ENCODE measurements at places on chromosomes 7 and 10.

DNA sequence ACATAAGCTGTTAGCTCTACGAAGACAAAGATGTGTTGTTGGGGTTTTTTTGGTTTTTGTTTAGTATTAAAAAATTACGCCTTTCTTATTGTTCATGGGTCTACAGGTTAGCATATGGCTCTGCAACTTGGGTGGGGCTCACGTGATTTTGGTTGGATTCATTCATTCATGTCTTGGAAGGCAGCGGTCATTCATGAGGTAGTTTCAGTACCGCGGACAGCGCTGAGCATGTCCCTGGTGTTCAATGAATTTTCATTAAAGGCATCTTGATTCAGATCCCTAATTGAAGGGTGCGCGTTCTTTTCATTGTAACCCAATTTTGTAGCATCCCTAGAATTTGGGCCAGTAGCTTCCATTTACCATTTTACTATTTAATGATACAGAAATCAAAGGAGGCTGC is 42.9 kb upstream of the TCERG1L start:
- DNase-seq = no peak

DNA sequence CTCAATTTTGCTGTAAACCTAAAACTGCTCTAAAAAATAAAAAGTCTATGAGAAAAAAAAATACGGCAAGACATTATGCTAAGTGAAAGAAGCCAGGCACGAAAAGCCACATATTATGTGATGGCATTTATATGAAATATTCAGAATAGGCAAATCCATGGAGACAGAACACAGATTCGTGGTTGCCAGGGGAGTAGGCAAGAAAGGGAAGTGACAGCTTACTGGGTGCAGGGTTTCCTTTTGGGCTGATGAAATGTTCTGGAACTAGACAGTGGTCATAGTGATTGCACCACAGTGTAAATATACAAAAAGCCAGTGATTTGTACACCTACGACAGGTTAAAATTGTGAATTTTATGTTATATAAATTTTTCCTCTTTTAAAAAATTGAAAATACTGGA is 41.3 kb upstream of the GLI3 start:
- DNase-seq = no peak

DNA sequence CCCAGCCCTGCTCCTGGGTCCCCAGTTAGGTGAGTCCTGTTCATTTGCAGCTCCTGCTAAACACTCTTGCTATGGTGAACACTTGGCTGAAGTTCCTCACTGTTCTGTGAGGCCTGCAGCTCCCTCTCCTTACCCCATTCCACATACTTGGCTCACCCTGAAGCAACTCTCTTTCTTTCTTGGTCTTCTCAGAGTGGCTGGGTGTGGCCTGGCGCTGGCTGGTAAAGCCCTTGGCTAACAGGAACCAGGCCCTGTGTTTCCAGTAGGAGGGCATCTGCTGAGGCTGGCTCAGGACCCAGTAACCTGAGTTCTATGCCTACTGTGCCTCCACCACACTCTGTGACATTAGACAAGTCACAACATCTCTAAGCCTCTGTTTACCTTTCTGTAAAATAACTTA is 53.1 kb upstream of the COL13A1 start:
- no peak for DNase-seq

GRCh38 chr10:80144067-80144695 is 11.7 kb downstream of the PLAC9 start:
- DNase-seq = peak; percentile 19

GRCh38 chr10:23099816-23100215 is 4.4 kb downstream of the MSRB2 start:
- no peak for DNase-seq

DNA sequence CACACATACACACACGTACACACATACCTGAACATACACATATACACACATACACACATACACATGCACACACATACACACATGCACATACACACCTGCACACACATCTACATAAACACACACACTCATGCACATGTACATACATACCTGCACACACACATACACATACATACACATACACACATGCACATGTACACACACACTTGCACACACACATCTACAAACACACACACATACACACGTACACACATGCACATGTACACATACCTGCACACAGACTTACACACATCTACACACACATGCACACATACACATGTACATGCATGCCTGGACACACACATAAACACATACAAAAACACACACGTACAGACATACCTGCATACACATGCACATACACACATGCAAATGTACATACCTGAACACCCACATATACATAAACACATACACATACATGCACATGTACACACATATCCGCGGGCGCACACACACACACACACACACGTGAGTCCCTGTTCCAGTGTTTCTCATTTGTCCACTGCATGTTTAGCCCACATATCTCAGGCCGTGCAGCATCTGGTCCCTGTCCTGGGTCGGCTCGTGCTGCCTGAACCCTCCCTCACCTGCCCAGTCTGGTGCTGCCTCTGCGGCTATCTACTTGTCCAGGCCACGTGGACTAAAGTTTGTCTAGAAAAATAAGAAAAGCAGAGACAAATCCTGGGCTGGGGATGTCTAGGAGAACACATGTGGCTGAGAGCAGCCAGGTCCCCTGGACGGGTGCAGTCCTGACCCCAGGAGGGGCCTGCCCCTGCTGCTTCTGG is 238.7 kb downstream of the TCERG1L start:
- no peak for DNase-seq

GRCh38 chr7:43647339-43647672 is 64.4 kb downstream of the STK17A start:
- no peak for DNase-seq

DNA sequence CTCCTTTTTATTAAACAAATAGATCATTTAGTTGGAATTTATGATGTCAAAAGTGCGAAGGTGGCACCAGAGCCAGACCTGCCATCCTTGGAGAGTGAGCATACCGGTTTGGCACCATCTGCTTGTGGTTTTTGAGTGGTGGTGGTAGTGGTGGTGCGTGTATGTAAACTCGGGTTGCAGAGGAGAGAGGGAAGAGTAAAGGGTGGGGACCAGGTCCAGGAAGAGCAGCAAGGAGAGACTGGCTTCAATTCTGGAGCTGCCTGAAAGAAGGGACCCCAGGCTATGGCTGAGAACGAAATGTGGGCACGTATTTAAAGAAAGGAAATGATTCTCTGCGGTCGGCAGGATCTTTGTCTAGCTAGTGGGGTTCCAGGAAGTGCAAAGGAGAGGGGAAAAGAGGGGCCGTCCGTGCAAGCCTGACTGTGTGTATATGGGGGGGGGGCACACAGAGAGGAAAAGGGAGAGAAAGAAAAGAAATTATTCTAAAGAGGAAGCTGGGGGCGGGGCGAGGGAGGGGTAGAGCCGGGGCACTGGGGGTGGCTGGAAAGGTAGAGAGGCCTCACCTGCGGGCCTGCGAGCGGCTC is 448 bp upstream of the GOLGA7B start:
- DNase-seq = no peak

DNA sequence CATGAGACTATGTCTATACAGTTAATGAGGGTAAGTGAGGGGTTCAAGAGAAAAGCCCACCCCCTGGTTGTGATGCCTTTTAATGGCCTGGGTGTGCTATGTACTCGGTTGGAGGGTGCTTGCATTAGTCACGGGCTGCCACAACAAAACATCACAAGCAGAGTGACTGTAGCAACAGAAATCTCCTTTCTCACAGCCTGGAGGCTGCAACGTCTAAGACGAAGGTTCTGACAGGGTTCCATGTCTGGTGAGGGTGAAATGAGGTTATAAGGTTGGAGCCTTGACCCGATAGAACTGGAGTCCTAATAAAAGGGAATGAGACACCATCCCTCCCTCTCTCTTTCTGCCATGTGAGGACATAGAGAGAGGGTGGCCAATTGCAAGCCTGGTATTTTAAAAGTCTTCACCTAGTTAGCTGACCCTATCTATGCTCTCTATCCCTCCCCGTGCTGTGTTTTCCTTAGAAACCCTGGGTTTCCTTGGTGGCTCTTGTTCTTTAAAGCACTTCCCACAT is 126.0 kb upstream of the GDF10 start:
- no peak for DNase-seq

DNA sequence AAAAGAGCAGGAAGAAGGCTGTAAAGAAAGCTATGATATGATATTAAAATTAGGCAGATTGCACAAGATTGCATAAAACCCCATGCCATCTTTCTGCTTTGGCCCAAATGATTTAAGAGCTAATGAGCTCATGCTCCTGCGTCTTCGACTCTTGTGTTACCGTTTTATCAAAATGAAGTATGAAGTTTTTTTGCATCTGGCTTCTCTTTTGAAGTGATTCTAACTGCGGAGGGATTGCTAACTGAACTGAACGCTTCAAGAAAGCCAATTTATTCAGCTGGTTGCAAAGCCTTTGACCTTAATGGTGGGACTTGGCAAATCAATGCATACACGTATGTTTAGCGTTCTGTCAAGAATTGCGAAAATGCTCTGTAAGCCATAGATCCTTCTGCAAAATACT is 282.9 kb downstream of the TWIST1 start:
- no peak for DNase-seq

DNA sequence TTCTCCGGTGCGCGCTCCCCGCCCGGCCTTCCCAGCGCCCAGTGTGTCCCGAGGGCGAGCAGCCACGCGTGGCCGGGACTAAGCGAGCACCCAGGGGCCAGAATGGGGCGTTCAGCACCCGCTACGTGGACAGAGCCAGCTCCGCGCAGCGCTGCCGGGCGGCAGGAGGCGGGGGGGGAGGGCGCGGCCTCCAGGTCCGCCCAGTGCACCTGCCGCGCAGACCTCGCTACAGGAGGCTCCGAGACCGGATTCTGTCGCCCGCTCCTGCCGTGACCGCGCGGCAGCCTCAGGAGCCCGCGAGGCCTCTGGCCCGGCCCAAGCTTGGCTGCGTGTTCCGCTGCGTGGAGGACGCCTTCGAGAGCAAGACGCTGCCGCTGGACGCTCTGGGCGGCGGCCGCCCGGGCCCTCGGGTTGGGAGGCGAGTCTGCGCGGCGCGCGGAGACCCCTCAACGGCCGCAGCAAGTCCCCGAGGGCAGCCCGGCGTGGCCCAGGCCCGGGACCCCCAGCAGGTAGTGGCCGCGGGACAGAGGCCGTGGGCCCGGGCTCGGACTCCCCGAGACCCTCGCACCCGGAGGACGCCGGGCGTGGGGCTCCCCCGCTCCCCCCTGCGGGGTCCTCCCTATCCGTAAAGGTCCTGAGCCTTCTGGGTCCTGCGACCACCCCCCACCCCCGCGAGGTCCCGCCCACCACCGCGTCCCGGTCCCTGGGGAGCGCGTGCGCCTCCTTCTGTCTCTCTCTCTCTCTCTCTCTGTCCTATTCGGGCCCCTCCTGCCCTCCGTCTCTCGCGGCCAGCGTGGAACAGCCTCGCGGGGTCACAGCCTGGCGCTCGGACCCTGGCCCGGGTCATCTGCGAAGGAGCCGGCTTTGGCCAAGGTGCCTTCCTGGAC is 904 bp upstream of the DPYSL4 start:
- DNase-seq = peak; percentile 35
